Substantia nigra (tissue), 51 donors: ENCODE measurements at places on chromosomes 3 and 15.

GRCh38 chr3:69594286-69594685 is 145.0 kb upstream of the MITF start:
- DNase-seq = no peak

DNA sequence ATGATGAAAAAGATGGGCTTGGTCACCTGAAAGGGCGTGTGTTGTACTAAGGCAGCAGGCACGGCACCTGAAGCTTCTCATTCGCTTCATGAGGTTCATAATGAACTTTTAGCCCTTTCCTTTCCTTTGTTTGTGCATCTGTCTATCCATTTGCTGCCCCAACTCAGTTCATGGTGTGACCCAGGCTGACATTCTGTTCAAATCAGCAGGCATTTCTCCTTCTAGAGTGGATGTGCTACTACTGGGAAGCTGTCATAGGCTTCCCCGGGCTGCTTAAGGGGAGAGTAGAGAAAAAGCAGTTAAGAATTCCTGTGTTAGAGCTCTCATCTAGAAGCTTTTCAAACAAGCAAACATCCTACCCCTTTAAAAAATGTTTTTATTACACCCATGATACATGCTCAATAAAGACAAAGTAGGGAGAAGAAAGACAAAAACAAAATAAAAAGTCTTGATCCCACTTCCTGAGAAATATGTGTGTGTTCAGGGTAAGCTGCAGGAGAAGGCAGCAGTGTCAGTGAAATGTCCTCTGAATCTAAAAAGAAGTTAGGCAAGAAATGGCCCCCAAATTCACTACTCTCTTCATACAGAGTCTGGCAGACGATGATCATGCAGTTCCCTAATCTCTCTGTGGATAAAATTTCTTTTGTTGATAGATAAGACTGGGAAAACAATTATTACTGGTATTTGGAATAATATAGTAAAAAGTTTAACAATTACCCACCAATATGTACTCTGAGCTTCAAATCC is 136.9 kb upstream of the PFN2 start:
- DNase-seq = no peak

GRCh38 chr3:88298189-88298588 is 148.4 kb downstream of the C3orf38 start:
- no peak for DNase-seq

GRCh38 chr3:89577637-89578530 is 470.5 kb downstream of the EPHA3 start:
- no peak for DNase-seq
